ENCODE measurements at places on chromosomes 11 and 22.
A peak's percentile ranks its signal among the peaks of the same experiment; 100 is the strongest.

GRCh38 chr11:63277345-63277943, 34.0 kb upstream of the SLC22A25 start:
- DNase-seq = no peak

GRCh38 chr22:44723801-44724200, 21.8 kb downstream of the PRR5 start:
- DNase-seq = no peak

DNA sequence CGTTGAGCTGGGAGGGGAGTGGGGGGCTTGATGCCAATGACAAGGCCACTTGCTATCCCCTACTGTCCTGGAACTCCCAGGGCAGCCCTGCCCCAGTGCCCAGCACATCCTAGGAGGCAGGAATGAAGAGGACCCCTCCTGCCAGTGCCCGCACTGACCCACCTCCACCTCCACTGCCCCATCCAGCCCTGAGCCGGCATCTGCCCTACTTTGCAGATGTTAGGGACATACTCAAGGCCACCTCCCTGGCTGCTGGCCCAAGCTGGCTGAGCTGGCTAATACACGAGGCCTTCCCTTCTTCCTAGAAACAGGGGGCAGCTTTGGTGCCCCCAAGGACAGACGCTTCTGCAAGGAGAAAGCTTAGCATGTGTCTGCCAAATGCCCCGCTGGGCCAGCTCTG, 10.8 kb downstream of the DHCR7 start:
- no peak for DNase-seq

- DNase-seq = peak; percentile 38
These were observed 11.5 kb upstream of the NAP1L4 start for GRCh38 chr11:3003396-3004231.

GRCh38 chr22:40560551-40560950, 76.0 kb downstream of the MRTFA start:
- no peak for DNase-seq

GRCh38 chr22:29319072-29319471, 3.6 kb upstream of the RASL10A start:
- DNase-seq = no peak

DNA sequence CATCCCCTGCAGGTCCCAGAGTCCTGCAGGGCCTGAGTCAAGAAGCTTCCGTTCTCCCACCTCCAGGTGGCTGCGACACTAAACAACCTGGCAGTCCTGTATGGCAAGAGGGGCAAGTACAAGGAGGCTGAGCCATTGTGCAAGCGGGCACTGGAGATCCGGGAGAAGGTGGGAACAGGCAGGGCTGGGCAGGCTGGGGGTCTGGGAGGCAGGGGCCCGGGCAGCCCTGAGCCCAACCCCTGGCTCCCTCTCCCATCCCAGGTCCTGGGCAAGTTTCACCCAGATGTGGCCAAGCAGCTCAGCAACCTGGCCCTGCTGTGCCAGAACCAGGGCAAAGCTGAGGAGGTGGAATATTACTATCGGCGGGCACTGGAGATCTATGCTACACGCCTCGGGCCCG, 4.7 kb upstream of the RAB1B start:
- no peak for DNase-seq

DNA sequence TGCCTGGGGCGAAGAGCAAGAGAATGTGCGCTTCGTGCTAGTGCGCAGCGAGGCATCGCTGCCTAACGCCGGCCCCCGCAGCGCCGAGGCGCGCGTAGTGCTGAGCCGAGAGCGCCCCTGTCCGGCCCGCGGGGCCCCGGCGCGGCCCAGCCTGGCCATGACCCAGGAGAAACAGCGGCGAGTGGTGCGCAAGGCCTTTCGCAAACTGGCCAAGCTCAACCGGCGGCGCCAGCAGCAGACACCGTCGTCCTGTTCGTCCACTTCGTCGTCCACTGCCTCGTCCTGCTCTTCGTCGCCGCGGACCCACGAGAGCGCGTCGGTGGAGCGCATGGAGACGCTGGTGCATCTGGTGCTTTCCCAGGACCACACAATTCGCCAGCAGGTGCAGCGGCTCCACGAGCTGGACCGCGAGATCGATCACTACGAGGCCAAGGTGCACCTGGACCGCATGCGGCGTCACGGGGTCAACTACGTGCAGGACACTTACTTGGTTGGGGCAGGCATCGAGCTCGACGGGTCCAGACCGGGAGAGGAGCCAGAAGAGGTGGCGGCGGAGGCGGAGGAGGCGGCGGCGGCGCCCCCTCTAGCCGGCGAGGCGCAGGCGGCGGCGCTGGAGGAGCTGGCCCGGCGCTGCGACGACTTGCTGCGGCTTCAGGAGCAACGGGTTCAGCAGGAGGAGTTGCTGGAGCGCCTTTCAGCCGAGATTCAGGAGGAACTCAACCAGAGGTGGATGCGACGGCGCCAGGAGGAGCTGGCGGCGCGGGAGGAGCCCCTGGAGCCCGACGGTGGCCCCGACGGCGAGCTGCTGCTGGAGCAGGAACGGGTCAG, 1.0 kb downstream of the RASSF10 start:
- peak; percentile 81 for DNase-seq

DNA sequence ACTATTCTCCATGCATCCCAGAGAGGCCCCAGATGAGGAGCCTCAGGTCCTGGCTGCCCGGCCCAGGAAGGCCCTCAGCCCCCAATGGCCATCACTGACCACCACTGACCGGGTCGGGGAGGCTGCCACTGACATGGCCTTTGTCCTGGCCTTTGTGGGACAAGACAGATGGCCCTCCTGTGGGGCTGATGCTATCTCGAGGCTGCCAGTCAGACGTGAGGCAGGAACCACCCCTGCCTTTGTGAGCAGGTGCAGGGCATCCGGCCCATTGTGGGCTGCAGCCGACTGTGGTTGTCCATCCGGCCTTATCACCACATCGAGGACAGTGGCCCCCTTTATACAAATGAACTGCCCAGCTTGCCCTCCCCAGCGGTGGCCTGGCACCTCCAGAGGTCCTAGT, 5.5 kb downstream of the GP1BB start:
- DNase-seq = no peak

DNA sequence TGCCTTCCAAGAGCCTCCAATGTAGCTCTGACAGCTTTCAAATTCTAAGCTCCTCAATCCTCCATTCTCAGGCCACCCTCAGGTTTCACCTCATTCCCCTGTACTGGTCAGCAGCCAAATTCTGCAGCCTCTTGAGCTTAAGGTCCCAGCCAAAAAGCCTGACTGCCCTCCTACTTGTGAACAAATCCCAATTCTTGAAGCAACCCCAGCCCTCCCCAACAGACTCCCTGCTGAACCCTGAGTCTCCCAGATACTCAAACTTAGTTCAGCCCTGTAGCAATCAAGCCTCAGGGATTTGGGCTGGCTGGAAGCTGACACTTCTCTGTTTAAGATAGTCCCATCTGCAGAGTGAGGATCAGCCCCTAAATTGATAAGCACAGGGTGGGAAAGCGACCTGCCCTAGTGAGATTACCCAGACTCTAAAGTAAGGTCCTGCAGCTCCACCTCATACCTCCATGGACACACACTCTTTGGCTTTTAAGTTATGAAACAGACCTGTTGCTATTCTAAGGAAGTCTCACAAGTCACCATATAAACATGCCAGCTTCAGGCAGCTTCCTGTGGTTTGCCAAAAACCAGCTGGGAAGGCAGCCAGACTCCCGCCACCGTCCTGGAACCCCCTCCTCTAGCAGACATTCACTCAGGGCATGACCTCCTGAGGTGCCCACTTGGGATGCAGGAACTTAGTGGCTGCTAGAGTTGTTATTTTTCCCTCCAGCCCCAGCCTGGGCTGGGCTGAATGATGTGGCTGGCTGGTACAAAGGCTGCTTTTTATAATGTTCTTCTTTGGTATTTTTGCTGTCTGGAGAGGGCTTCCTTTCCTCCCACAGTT, 82.5 kb upstream of the PICALM start:
- DNase-seq = no peak

- DNase-seq = no peak
These were observed 76.9 kb downstream of the MYO7A start for GRCh38 chr11:77204754-77205466.

DNA sequence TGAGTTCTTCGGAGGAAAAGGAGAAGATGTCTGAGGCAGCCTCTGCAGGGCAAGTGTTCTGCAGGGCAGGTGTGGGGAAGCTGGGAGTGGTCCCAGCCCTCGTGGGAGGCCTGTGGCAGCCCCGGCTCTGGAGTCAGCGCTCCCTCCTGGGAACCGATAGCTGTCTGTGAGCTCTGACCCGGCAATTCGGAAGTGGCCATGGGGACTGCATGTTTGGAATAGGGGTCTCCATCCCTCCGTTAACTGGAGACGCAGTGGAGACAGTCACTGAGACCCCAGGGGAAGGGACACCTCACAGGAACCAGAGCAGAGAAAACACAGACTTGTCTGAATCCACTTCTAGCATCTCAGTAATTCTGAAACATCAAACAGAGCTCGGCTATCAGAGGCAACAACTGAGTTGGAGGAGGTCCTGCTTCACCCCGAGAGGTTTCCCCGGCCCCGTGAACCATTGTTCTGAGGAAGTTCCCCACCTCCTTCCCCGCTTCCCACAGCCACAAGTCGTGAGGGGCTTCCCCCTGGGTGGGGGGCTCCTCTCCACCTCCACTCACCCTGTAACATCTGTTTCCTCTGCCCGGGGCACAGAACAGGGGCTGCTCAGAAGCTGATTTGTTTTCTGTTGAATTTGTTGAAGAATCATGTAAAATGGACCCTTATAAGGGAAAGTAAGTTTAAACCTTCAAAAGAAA, 99.6 kb downstream of the BRD1 start:
- DNase-seq = no peak

- DNase-seq = no peak
These were observed 734 bp upstream of the TMEM123 start for GRCh38 chr11:102453302-102453695.

- DNase-seq = no peak
These were observed 20.2 kb upstream of the TREH start for GRCh38 chr11:118699506-118700220.

DNA sequence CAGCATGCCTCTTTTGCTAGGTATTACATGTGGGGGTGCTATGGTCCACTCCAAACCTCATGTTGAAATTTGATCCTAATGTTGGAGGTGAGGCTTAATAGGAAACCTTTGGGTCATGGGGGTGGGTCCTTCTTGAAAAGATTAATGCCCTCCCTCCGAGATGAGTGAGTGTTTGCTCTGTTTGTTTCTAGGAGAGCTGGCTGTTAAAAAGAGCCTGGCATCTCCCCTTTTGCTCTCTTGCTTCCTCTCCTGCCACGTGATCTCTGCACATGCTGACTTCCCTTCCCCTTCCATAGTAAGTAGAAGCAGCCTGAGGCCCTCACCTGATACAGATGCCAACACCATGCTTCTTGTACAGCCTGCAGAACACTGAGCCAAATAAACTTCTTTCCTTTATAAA, 104.5 kb downstream of the FAT3 start:
- no peak for DNase-seq

DNA sequence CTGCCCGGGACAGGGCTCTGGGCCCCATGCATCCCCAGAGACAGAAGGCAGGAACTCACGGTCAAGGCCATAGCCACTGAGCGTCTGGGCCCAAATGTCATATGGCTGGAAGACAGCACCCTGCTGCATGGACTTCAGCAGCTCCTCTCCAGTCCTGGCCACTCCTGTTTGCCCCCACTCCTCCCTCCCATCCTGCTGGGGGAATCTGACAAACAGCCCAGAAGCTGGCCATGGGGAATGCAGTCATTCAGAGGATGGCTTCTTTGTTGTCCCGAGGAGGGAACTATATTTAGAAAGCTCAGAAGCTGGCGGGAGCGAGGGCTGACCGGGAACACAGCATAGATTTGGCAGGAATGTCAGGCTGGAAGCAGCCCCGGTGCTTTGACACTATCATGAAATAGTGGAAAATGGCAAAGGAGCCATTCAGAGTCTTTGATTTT, 35.0 kb downstream of the DKK3 start:
- peak; percentile 32 for DNase-seq

GRCh38 chr11:134254433-134255183, 1.2 kb downstream of the ACAD8 start:
- no peak for DNase-seq

DNA sequence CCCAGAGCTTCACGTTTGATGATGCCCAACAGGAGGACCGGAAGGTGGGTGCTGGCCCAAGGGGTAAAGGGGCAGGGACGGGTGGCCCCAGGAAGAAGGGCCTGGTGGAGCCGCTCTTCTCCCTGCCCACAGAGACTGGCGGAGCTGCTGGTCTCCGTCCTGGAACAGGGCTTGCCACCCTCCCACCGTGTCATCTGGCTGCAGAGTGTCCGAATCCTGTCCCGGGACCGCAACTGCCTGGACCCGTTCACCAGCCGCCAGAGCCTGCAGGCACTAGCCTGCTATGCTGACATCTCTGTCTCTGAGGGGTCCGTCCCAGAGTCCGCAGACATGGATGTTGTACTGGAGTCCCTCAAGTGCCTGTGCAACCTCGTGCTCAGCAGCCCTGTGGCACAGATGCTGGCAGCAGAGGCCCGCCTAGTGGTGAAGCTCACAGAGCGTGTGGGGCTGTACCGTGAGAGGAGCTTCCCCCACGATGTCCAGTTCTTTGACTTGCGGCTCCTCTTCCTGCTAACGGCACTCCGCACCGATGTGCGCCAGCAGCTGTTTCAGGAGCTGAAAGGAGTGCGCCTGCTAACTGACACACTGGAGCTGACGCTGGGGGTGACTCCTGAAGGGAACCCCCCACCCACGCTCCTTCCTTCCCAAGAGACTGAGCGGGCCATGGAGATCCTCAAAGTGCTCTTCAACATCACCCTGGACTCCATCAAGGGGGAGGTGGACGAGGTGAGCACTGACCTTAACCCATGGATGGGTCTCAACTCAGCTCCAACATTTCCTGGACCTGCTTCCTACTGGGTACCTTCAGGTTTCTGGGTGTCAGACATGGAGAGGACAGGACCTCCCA, 2.0 kb downstream of the RIC8A start:
- DNase-seq = no peak

DNA sequence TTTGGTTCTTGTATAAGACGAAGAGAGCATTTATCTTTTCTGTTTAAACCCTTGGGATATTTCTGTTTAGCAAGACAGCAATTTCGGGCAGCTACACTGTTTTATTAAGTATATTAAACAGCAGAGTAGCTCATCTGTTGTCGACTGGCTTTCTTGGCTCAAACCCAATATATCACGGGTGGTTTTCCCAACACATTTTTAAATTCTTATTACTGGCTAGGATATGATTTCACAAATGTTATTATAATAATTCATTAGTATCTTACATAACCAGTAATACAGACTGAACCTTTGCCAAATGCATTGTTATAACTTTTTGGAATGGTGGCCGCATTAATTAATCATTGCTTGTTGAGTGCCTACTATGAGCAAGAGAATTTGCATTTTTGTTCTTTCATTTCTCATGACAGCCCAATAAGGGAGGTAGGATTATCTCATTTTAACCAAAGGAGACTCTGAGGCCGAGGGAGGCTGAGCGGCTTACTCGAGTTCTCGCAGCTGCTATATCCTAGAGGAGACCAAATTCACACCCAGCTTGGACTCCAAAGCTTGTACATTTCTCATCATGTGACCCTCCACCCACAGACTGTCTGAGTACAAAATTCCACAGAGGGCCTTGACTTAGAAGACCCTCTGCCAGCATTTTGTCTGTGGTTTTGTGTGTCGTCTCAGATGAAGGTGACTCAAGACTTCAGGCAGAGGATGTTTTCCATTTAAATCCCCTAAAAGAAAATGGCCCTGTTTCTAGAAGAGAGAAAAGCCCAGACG, 304.9 kb downstream of the NTM start:
- DNase-seq = no peak

- no peak for DNase-seq
These were observed 2.3 kb upstream of the PVALB start for GRCh38 chr22:36819112-36819511.

- peak; percentile 31 for DNase-seq
These were observed 7.7 kb downstream of the BLID start for GRCh38 chr11:122108192-122108799.

- no peak for DNase-seq
These were observed 294.3 kb downstream of the OPCML start for GRCh38 chr11:133238027-133238426.

Data from mucosa of gallbladder (tissue), 1 donor.